ENCODE measurements at places on chromosomes 1 and 21.

DNA sequence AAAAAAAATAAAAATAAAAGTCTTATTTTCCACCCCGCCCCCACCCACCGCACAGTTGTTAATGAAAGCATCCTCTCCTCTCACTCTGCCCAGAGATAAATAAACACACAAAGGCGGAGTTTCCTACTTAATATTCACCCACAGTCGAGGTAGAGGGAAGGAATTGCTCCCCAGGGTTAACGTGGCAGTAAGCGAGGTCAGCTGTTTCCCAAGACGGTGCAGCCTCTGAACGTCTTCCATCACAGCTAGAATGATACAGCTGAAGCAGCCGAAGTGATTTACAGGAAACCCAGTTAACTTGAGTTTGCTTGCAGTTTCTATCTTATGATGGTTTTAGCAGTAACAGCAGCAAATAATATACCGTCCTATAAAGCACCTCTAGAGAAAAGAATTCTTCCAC lies 283.9 kb downstream of the PBX1 start:
- no peak for DNase-seq

- DNase-seq = no peak
These were observed 80.7 kb upstream of the CHODL start for GRCh38 chr21:18163956-18164355.

GRCh38 chr1:7229186-7229585 lies 443.9 kb downstream of the CAMTA1 start:
- DNase-seq = no peak

DNA sequence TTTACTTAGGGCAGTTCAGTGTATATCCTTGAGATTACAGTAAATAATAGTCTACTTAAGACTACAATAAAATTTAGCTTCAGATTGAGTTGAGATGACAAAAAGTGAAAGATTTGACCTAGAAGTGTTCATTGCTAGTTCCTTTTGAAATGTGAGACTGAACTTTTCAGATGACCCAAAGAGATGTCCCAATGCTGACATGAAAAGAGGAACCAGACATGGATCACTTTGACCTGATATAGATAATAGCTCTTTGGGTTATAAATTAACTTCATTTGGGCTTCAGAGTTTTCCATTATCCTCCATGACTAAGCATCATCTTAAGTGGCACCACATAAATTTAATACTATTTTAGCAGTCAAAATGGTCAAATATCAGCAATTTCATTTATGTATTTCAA lies 25.7 kb upstream of the OR10J5 start:
- DNase-seq = no peak

DNA sequence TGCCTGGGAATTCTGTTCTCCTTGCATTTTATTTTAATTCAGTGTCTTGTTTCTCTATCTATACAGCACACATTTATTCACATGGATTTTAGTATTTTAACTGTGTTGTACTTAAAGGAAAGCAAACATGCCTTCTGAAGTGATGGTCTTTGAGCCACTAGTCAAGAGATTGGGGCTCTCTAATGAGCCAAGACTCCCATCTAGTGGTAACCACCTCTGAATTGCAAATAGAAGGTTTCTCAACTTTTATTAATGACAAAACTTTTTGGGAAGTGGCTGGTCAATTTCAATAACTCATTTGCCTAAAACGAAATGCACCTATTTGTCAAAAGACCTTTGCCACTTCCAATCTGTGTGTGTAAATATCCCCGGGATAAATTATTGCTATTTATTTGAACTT lies 199.6 kb downstream of the LTN1 start:
- DNase-seq = no peak
